ENCODE measurements at places on chromosomes 4 and X. TPM values are rescaled to one million over a fixed set of nuclear protein-coding genes. Genes with fewer than 3 reads are reported as not detected.

SLC9B1 gene
- 7.2 TPM for total RNA-seq

MAMLD1 gene
- total RNA-seq = 2.1 TPM

IQSEC2 gene
- total RNA-seq = 6.6 TPM

GABRE gene
- total RNA-seq = 173 TPM

VSIG4 gene
- total RNA-seq = 22.6 TPM

MND1 gene
- 5.7 TPM for total RNA-seq

NPY5R gene
- 0.20 TPM for total RNA-seq

MUC7 gene
- total RNA-seq = not detected

PHOX2B gene
- total RNA-seq = not detected

FAM193A gene
- total RNA-seq = 19.3 TPM

TLL1 gene
- 5.8 TPM for total RNA-seq

CDKN2AIP gene
- total RNA-seq = 18.0 TPM

CT45A10 gene
- not detected for total RNA-seq

MAGEA10 gene
- not detected for total RNA-seq

ARL13A gene
- total RNA-seq = not detected

CXCL6 gene
- 0.10 TPM for total RNA-seq

TMEM33 gene
- total RNA-seq = 34.4 TPM

BMX gene
- 2.6 TPM for total RNA-seq

FAM47E gene
- 2.1 TPM for total RNA-seq

POU4F2 gene
- total RNA-seq = not detected

TMEM144 gene
- 4.4 TPM for total RNA-seq

MAGEA3 gene
- total RNA-seq = not detected

AR gene
- 7.5 TPM for total RNA-seq

MGARP gene
- total RNA-seq = not detected

MAGEE2 gene
- total RNA-seq = not detected

SH3D19 gene
- total RNA-seq = 47.8 TPM

CFAP99 gene
- total RNA-seq = not detected

NRK gene
- 36.1 TPM for total RNA-seq

TMEM31 gene
- total RNA-seq = not detected

TMSB15A gene
- total RNA-seq = 9.3 TPM

AMTN gene
- 0.30 TPM for total RNA-seq

NLRP2B gene
- 0.20 TPM for total RNA-seq

RAB9B gene
- total RNA-seq = 4.8 TPM

MORF4L2 gene
- 231 TPM for total RNA-seq

Data from skin of body (tissue), 3 donors.